ENCODE measurements at places on chromosomes 12 and 14.

DNA sequence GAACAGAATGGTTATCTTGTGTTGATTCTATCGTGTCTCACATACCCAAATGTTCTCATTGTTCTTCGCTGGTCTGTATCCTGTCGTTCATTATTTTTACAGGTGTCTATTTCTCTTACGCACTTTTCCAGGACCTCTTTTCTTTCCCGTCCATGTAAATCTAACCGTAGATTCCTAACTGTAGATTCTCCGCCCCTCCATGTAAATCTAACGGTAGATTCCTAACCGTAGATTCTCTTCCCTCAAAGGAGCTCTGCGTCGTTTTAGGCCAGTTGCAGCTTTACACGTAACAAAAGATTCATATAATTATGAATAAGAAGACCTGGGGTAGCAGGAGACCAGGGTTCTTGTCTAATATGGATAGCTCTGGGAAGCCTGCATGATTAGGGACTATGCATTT is 9.7 kb upstream of the ZNF605 start:
- DNase-seq, result no peak

- no peak for DNase-seq
Measured at GRCh38 chr14:64763801-64764621, 59.8 kb downstream of the PLEKHG3 start.

GRCh38 chr12:111788178-111788654 is 21.5 kb downstream of the ALDH2 start:
- DNase-seq, result no peak

DNA sequence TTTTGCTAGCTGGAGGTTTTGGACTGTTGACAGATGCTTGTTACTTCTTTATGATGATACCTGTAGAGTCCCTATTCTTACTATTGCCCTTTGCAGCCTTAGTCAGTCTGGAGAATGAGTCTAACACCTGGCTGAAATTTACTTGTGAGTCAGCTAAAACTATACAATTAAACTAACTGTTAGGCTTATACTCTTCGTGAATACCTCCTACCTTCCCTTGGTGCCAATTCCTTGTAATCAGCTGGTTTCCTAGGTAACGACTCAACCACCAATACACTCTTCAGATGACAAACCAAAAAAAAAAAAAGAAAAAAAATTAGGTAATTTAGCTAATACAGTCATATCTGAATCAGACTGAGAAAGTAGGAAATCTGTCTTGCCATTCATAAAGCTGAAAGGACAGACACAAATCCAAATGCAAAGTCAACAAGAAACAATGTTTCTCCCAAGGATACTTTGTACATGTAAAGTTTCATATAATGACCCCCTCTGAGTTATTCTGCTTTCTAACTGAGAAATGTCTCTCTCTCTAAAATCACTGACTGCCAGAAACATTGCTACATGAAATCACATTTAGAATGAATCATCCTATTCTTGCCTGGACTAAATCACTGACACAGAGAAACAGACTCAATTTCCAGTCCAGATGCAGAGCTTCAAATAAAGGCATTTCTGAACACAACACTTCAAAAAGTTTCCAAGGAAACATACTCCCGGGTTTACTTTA is 56.5 kb upstream of the CDKL1 start:
- DNase-seq, result no peak

DNA sequence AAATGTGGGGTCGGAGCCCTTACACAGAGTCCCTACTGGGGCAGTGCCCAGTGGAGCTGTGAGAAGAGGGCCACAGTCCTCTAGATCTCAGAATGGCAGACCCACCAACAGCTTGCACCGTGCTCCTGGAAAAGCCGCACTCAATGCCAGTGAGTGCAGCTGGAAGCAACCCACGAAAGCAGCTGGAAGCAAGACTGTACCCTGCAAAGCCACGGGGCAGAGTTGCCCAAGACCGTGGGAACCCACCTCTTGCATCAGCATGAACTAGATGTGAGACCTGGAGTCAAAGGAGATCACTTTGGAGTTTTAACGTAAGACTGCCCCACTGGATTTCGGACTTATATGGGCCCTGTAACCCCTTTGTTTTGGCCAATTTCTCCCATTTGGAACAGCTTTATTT is 12.3 kb downstream of the GTF2A1 start:
- no peak for DNase-seq

GRCh38 chr14:89221109-89221810 is 195.8 kb downstream of the FOXN3 start:
- no peak for DNase-seq

- no peak for DNase-seq
Measured at GRCh38 chr12:67474934-67475620, 173.5 kb upstream of the DYRK2 start.

GRCh38 chr12:62194616-62195015 is 65.6 kb upstream of the USP15 start:
- DNase-seq, result no peak
